Stimulated activated naive B cell treated with anti-CD40 and anti-IgM and Interleukin-4, amounts not matched to agents 10 μg/mL and 1 μg/mL and 100 μg/mL, for 72 hours (primary cell): ENCODE measurements at places on chromosomes 6 and 20.

- DNase-seq, result no peak
These were observed 16.2 kb upstream of the BCAS1 start for GRCh38 chr20:54086507-54087039.

- DNase-seq, result no peak
These were observed 66.6 kb downstream of the CDH26 start for GRCh38 chr20:60024801-60025200.

- no peak for DNase-seq
These were observed 31.3 kb downstream of the BCAS4 start for GRCh38 chr20:50826121-50826520.

- DNase-seq, result peak; percentile 69
These were observed 26.8 kb downstream of the MANBAL start for GRCh38 chr20:37316116-37316774.

GRCh38 chr6:116101302-116101718 lies 657 bp downstream of the NT5DC1 start:
- DNase-seq, result no peak

- DNase-seq, result no peak
These were observed 561 bp downstream of the KAT14 start for GRCh38 chr20:18138266-18138582.

- no peak for DNase-seq
These were observed 84.1 kb downstream of the CD24 start for GRCh38 chr6:106890447-106890846.

GRCh38 chr6:68087399-68088133 lies 547.5 kb upstream of the ADGRB3 start:
- no peak for DNase-seq

- no peak for DNase-seq
These were observed 80.9 kb downstream of the DLL1 start for GRCh38 chr6:170210026-170210390.

GRCh38 chr20:34475979-34476736 lies 40.1 kb upstream of the DYNLRB1 start:
- DNase-seq, result peak; percentile 11

DNA sequence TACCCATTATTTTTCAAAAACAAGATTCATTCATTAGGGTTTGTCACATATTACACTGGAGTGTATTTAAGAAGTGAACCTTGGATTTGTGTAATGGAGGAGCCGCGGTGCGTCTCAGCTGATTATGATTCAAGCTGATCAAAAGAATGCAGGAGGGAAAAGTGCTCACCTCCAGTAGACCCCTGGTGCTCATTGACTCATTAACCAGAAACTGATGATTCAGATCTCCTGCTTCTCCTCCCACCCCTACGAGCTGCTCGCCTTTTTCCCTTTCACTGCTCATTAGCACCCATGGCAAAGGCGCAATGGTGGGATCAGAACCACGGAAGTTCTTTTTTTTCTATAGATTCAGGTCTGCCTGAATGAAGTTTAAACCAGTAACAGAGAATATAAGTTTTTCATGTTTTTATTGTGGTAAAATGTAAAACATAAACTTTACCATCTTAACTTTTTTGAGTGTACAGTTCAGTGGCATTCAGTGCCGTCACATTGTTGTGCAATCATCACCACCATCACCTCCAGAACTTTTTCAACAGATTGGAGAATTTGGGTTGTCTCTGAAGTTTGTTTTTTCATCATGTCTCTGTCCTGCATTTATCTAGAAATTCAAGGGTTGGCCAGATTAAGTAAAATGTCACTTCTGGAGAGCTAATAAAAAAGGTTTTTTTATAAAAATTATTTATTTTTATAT lies 101.6 kb downstream of the LINC00237 start:
- no peak for DNase-seq

- DNase-seq, result no peak
These were observed 8.9 kb downstream of the UTRN start for GRCh38 chr6:144294016-144294415.

DNA sequence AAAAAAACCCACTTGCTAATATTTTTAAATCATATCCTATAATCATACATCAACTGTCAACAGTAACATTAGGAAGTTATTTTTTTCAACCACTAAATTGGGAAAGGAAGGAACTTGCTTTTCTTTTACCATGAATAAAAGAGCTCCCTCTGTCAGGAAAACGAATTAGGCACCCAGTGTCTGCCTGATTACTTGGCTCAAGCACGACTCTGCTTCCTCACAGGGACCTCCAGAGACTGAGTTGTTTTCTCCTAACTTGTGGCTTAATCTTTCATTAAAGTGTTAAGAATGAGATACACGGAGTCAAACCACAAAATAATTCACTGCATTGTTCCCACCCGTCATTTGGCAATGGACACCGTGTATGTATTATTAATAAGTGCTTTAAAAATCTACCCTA lies 1405.1 kb upstream of the EYS start:
- no peak for DNase-seq

GRCh38 chr6:17957498-17957897 lies 29.9 kb downstream of the KIF13A start:
- DNase-seq, result peak; percentile 7

DNA sequence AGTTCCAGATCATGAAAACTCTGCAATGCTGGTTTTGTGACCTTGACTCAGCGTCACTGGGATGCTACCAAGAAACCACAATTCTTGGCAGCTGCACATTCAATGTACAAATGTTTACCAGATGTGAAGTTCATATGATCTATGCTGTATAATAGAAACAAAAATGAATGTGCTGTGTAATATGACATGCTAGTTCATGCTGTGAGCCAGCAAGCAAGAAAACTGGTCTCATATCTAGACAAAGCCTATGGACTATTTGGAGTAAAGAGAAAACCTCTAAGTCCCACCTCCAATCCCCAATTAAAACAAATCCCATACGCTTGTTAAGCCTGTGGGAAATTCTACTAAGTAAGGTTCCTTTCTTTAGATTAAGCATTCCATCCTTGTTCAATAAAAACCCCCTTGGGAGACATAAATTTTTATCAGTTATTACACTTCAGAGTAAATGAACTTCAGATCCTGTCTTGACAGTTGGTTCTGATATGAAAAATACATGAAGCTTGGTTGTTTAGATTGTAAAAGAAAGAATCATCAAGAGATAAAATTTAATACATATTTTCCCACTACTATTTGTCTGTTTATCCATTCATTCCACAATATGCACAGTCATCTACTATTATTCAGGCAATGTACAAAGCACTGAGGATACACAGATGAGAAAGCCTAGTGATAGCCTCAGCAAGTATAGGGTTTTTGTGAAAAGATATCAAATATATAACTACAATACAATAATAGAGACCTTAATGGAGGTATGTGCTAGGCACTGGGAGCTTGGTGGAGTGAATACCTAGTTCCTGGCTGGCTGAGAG lies 20.1 kb downstream of the COL21A1 start:
- DNase-seq, result no peak

GRCh38 chr6:156925718-156926607 lies 148.8 kb downstream of the ARID1B start:
- DNase-seq, result no peak

DNA sequence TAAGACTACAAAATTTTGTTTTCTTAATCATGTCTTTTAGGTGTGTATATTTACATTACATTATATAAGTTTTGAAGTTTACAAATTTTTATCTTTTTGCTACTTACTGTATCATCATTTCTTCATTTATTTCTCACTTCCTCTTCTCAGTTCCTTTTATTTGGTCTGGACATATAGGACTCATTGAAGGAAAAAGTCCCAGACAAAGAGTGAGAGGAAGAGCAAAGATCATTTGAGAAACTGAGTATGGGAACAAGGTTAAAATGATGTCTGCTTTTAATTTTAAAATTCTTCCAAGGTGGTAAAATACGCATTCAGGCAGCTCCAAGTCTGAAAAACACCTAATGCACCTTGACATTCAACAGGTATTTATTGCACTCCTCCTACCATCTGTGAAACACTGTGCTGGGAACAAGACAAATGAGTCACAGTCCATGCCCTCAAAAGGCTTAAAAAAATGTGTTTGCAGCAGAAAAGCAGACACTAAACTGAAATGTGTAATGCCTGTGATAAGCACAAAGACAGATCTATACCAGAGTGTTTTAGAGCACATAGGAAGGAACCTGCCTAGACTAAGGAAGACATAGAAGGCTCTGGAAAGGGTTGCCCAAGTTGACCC lies 63.2 kb downstream of the PKIB start:
- no peak for DNase-seq

DNA sequence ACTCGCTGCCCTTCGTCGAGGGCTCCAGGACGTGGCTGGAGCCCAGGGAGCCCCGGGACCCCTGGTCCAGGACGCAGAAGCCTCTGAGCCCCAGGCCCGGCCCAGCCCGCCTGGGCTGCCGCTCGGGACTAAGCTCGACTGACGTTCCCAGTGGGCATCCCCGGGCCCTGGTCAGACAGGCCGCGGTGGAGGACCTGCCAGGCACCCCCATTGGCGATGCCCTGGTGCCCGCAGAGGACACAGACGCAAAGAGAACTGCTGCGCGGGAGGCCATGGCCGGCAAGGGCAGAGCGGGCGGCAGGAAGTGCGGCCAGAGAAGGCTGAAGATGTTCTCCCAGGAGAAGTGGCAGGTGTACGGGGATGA lies 28.9 kb downstream of the ZNF831 start:
- no peak for DNase-seq

DNA sequence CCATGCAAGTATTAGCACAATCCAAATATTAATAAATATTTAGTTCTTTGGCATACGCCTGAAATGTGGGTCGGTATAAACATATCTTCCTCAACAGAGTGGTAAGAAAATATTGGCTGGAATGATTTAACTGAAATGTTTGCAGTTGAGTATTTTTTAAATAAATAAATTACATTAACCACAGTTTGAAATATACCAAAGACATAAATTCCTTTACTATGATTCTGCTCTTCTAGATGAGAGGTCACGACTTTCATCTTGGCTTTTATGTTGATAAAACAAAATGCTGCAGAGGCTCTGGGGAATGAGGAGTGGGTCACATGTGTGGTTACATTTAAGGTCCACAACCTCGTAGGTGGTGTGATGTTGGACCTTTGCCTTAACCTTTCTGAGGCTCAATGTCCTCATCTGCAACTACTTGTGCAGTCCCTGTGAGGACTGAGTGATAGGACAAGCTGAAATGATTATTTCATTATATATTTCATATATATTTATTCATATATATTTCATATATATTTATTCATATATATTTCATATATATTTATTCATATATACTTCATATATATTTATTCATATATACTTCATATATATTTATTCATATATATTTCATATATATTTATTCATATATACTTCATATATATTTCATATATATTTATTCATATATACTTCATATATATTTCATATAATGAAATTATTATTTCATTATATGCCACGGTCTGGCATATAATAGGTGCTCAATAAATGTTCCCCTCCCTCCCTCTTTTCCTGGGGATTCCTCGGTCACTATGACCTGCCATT lies 107.4 kb downstream of the SAMD5 start:
- DNase-seq, result no peak

GRCh38 chr6:24844061-24844460 lies 45.3 kb upstream of the ARMH2 start:
- DNase-seq, result no peak

DNA sequence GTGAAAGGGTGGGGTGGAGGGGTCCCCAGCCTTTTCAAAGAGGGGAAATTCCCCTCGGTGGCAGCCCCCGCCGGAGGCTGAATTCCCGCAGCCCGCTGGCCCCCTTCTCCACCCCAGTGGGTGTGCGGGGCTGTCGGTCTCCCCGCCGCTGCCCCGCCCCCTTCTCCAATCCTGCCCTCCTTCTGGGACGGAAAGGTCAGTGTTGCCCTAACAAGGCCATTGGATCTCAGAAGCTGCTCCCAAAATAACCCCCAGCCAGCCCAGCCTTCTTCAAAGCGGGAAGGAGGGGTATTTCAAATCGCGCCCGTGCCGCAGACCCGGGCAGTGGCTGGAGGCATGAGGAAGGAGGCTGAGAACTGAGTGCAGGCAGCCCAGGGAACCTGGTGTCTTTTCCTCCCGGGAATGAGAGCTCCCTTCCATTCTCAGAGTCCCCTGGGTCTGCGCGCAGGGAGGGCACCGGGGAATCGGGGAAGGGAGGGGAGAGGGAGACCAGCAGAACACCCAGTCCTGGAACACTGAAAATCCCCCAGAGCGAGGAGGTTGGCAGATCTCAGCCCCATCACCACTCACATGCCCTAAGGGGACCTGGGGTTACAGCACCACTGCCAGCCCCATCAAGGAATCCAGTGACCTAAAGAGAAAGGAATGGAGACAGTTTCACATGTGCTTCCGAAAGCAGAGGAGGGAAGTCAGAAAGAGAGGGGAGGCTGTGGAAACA lies at the start of gene JPH2:
Gene JPH2 (minus strand): TSS at position 135 of the 718 bp plus-strand sequence. CDS start 483 bp downstream, outside the sequence.
- DNase-seq, result no peak

GRCh38 chr6:113903666-113904330 lies 46.7 kb downstream of the MARCKS start:
- DNase-seq, result no peak

DNA sequence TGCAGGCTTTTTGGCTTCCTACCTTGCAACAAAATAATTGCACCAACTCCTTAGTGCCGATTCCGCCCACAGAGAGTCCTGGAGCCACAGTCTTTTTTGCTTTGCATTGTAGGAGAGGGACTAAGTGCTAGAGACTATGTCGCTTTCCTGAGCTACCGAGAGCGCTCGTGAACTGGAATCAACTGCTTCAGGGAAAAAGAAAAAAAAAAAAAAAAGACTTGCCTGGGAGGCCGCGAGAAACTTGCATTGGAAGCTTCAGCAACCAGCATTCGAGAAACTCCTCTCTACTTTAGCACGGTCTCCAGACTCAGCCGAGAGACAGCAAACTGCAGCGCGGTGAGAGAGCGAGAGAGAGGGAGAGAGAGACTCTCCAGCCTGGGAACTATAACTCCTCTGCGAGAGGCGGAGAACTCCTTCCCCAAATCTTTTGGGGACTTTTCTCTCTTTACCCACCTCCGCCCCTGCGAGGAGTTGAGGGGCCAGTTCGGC lies 420 bp downstream of the SOX4 start:
- peak; percentile 5 for DNase-seq
